ENCODE measurements at places on chromosomes 4 and X. TPM values are rescaled to one million over a fixed set of nuclear protein-coding genes. Genes with fewer than 3 reads are reported as not detected.

The RAB9B gene
- 2.2 TPM for total RNA-seq

The ETDB gene
- not detected for total RNA-seq

The PABPC1L2B gene
- total RNA-seq, result not detected

The NXF2B gene
- total RNA-seq, result not detected

The MAGEA4 gene
- total RNA-seq, result not detected

The F11 gene
- total RNA-seq, result not detected
